ENCODE measurements at places on chromosomes 6 and 20. TPM values are rescaled to one million over a fixed set of nuclear protein-coding genes. Genes with fewer than 3 reads are reported as not detected.

GRCh38 chr6:136930528-136930927 lies 8.4 kb downstream of the SLC35D3 start:
- ATAC-seq = no peak

The PNPLA1 gene
- total RNA-seq = 0.20 TPM

The ESR1 gene
- total RNA-seq = 0.80 TPM

- no peak for ATAC-seq
Measured at GRCh38 chr20:63259734-63260460, 5.6 kb upstream of the NKAIN4 start.

DNA sequence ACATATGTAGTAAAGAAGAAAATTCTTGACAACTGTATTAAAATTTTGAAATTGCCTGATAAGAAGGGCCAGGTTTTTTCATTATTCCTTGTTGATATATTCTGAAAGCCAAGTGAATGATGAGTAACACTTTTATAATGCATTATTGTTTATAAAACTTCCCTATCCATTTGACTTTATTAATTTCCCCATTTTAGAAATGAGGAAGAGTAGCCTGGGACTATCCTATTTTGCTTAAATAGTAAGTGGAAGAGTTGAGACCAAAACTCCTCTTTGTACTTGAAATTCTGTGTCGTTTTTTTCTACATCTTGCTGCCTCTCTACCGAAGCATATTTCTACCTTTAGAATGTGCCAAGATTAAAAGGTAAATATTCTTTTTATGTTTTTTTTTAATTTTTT lies 39.7 kb downstream of the TRMT11 start:
- no peak for ATAC-seq

DNA sequence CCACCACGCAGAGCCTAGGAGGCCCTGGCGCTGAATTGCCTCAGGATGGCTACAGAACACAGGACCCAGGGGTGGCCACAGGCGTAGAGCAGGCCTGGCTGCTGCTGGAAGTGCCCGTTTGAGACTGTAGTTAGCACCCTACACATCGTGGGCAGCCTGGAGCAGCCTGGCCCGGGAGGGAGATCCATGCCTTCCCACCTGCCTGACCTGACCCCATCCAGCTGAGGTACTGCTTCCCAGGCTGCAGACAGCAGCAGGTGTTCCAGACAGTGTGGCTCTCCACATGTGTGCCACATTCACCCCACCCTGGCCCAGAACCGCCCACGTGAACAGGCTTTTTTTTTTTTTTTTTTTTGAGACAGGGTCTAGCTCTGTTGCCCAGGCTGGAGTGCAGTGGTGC lies 20.9 kb upstream of the MAP1LC3A start:
- ATAC-seq = peak; percentile 13

- no peak for ATAC-seq
Measured at GRCh38 chr6:170095273-170095981, 195.5 kb downstream of the DLL1 start.

DNA sequence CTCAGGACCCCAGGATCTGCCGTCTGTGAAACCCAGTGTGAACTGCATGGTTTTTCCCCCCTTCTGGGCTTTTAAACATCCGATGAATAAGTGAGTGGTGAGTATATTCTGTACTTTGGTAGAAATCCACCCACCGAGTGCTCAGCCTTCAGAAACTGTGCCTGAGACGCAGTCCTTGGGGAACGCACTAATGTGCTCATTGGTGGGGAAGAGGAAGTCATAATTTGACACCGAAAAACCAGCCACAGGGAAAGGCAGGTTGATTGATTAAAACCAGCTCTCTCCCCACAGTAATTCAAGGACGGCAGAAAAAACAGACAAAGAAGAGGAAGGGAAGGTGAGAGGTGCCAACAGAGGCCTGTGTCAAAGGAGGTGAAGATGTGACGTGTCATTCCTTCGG lies 21.7 kb downstream of the EDN3 start:
- no peak for ATAC-seq

The PRDM13 gene
- total RNA-seq = not detected

DNA sequence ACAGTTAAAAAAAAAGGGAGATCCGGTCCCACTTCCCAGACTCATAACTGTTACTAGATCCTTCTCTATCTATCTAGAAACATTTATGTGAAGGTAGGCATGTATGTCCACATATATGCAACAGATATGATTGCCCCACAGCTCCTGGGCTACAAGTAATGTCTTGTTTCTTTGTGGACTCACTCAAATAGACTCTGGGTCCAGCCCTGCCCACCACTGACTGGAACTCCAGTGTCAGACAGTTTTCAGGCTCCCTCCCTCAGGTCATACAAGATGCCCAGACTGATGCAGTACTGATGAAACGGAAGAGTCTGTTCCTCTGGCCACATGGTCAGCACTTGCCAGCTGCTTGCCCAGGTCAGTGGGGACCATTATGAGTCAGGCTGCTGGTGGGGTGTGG lies 30.8 kb upstream of the IER3 start:
- ATAC-seq = peak; percentile 33

The LKAAEAR1 gene
- total RNA-seq = 0.36 TPM

DNA sequence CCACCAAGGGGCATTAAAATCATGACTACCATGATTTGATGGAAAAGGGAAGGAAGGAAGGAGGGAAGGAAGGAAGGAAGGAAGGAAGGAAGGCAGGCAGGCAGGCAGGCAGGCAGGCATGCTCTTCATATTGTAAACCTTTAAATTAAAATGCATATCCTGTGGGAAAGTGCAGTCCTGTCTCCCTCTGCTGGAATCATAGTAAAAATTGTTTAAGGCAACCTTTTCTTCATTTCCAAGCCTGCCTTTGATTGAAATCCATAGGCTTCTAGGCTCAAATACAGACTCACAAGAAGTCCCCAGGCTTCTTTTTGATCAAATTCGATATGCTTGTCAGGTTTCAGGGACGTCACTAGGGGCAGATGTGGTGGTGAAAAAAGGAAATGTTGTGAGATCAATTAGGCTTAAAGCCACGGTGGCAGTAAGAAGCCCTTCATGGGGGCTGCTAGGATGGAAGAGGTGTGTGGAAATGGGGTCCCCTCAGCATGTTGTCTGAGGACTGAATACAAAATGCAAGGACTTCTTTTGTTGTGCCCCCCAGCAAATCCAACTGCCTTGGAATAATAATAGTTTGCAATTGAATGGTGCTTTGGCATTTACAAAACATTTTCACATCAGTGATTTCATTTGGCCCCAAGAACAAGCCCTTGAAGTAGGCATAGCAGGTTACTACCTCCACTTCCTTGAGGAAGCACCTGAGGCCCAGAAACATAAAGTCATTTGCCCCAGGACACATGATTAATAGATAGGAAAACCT lies 25.6 kb upstream of the GABRR1 start:
- ATAC-seq = peak; percentile 75

DNA sequence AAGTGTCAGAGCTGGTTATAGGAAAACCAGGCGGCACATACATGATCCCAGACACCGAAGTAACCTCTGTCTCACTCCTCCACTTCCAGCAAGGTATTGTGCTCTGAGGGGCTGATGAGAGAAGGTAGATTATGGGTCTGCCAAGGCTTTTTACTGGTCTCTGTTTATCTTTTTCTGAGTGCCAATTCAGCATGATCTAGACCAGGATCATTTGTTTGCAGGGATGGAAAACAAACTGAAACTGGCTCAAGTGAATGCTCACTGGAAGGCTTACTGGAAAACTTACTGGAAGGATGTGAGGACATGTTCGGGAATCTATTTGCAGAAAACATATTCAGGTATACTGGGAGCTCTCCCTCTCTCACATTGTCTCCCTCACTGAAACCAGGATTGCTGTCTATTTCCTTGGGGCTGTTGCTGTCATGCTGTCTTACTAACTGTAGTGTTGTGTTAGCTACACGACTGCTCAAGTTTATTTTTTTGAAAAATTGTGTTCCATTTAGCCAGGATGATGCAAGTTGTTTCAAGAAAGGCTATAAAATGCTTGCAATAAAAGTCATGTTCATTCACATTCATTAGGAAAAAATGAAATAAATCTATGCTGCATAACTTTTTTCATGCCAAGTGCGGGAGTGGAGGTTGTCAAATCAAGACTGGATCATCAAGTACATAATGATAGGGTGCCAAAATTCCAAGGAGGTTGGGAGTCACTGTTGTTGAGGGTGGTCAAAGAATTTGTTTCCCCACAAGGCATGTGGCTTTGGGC lies 37.0 kb downstream of the KLHL31 start:
- no peak for ATAC-seq

The PCK1 gene
- 0.64 TPM for total RNA-seq

The LY86 gene
- total RNA-seq = 0.48 TPM

The CLVS2 gene
- not detected for total RNA-seq

- no peak for ATAC-seq
Measured at GRCh38 chr6:106318061-106318460, 7.5 kb downstream of the ATG5 start.

DNA sequence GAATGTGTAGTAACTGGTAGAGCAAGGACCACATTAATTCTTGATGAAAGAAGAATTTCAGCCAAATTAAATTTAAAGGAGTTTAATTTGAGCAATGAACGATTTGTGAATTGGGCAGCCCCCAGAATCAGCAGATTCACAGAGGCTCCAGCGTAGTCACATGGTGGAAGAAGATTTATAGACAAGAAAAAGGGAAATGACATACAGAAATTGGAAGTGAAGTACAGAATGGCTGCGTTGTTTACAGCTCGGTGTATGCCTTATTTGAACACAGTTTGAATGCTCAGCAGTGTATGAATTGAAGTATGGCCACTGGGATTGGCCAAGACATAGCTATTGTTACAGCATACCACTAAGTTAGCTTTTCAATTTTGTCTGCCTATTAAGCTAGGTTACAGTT lies 173.6 kb upstream of the ARG1 start:
- ATAC-seq = no peak

DNA sequence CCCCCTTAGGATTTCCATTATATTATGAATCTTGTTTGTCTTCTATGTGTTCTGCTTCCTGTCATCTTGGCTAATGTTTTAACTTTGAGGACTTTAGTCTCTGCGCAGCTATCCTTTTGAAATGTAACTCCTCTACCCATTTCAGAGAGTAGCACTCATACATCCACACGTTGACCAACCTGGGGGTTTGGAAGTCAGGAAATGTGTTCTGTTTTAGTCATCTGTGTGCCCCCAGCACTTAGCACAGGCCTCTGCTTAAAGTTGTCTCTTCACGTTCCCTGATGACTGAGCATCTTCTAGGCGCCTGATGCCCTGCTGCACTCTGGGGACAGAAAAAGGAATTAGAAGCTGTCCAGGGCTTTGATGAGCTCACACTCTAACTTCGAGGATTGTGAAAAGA lies 47.9 kb downstream of the HMGN3 start:
- ATAC-seq = no peak

DNA sequence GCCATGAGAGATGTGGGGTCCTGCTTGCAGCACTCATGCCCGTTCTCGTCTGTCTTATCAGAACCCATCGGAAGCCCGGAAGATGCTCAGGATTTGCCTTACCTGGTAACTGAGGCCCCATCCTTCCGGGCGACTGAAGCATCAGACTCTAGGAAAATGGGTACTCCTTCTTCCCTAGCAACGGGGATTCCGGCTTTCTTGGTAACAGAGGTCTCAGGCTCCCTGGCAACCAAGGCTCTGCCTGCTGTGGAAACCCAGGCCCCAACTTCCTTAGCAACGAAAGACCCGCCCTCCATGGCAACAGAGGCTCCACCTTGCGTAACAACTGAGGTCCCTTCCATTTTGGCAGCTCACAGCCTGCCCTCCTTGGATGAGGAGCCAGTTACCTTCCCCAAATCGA lies 8.3 kb downstream of the PI16 start:
- peak; percentile 17 for ATAC-seq

DNA sequence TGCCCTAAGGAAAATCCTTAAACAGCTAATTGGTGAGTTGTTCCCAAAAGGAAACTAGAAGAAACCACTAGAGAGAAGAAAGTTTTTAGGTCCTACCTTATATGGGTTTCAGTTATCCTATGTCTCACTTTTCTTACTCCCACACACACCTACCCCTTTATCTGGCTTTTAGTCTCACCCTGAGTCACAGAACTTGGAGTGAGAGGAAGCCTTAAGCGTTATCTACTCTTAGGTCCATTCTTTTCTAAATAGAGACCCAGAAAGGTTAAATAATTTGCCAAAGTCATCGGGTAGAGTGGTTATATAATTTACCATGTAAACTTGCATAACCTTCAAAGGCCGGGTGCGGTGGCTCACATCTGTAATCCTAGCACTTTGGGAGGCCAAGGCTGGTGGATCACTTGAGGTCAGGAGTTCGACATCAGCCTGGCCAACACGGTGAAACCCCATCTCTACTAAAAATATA lies 4.3 kb upstream of the RPP21 start:
- no peak for ATAC-seq

GRCh38 chr20:60236613-60237012 lies 278.4 kb downstream of the CDH26 start:
- ATAC-seq = no peak

DNA sequence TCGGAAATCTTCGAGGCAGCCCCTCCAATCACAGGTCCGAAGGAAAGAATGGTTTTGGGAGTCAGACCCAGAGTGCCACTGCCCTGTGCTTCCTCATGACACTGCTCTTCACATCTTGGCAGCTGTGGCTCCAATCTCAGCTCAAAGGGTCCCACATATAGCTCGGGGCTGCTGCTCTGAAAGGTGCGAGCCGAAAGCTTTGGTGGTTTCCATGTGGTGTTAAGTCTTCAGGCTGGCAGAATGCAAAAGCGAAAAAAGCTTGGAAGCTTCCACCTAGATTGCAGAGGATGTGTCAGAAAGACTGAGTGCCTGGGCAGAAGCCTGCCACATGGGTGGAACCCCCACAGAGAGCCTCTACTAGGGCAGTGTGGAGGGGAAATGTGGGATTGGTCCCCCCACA lies 314.3 kb upstream of the CHD6 start:
- no peak for ATAC-seq

- ATAC-seq = no peak
Measured at GRCh38 chr20:44750081-44750805, 4.6 kb downstream of the KCNK15 start.

The MUC22 gene
- total RNA-seq = 0.88 TPM

- ATAC-seq = peak; percentile 29
Measured at GRCh38 chr6:7035837-7036249, 71.9 kb upstream of the RREB1 start.

DNA sequence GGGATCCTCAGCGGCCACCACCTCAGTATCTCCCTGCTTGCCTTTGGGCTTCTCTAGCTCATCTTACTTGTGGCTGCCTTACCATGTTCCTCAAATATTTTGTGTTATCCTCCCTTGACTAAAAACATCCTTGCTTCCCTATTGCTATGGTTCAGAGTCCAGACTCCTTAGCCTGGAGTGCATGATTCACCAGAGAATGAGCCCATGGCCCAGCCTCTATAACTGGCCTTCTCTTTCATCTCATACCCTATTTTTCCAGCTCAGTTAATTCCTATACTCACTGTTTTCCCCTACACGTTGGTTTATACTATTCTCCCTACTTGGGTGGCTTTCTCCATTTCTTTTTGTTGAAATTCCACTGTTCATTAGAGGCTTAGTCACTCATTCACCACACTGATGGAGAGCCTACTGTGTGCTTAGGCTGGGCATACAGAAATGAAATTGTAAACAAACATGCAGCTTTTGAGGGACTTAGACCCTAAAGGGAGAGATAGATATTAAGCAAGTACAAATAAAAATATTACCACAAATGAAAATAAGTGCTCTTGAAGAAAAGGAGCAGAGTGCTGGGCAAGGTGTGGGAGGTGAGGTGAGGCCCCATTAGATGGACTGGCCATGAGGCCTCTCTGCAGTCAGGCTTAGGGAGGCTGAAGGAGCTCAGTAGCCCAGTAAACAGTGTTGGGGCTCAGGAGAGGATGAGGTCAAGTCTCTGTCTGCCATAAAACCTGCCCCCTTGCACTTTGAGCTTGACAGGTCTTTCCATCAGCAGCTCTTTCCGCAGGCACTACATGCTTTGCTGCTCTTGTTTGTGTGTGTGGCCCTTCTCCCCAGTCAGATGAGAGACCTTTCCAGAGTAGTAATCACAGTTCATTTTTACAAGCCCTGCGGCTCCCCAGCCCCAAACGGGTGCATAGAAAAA lies 109.3 kb downstream of the TCP11 start:
- no peak for ATAC-seq

All from esophagus mucosa (tissue), 1 donor.